ENCODE measurements at places on chromosomes 4 and X.

DNA sequence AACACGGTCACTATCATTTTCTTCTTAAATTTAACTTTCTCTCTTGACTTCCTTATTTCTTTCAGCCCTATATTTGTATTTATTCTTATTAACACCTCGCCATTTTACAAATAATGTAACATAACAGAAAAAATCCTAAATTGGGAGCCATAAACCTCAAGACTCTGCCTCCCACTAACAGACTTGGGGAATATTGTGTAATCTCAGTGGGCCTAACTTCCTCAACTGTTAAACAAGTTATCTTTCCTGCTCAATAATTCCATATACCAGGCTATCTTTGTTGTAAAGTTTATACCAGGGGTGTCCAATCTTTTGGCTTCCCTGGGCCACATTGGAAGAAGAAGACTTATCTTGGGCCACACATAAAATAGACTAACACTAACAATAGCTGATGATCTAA is 26.2 kb downstream of the PRSS12 start:
- no peak for DNase-seq

GRCh38 chrX:132940727-132941327 is 17.6 kb downstream of the HS6ST2 start:
- no peak for DNase-seq

GRCh38 chr4:126242679-126243390 is 928.1 kb downstream of the FAT4 start:
- DNase-seq, result no peak

- DNase-seq, result no peak
Observed at GRCh38 chr4:187084701-187085100, 361.0 kb upstream of the FAT1 start.

DNA sequence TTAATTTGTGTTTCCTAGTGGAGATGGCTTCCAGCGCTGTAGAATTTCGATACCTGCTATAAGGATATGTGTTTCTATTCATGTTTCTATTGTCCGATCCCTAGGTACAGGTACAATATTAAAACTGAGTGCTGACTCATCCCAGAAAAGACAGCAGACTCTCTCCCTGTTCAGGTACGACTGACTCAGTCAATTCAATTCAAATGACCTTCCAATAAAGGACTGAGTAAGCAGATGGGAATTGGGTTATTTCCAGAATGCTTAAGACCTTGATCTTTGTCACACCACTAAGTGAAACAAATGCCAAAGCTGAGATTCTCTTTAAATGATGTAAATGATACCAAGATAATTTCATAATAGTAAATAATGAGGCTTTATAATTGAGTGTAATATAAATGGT is 1596.9 kb downstream of the RPA4 start:
- no peak for DNase-seq

DNA sequence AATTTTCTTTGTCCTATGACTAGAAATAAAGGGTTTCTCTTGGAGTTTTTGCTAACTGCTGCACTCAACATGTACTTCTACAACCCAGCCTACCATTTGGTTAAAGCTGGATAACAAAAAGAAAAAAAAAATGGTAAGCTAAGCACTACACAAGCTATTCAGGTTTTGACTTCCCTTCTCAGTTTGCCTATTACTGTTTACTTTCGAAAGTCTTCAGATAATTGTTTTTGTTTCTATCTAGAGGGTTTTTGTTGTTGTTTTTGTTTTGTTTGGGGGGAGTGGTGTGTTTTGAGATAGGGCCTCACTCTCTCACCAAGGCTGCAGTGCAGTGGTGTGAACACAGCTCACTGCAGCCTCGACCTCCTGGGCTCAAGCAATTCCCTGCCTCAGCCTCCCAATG is 46.6 kb downstream of the CLOCK start:
- no peak for DNase-seq

- DNase-seq, result no peak
Observed at GRCh38 chr4:7261087-7261486, 68.7 kb downstream of the SORCS2 start.

- no peak for DNase-seq
Observed at GRCh38 chr4:138003248-138003647, 238.9 kb downstream of the SLC7A11 start.

DNA sequence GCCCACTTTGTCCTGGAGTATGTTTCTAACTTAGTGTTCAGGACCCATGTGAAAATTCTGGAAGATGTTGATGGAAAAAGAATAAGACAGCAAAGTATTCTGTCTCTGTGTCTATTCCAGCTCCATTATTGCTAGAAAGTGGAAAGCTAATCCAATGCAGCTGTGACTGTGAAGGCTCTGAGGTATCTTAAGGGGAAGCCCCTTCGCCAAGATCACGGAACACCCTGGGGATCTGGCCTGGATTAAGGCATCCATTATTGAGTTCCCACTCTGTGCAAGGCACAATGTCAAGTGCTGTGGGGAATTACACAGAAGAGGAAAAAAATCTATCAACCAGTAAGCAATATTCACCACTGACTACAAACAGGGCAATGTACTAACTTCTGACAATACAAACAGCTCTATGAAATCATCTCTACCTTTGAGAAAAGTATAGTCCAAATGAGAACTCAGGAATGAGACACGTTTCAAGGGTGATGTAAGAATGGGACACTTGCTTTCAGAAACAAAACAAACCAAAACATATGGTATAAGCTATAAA is 222.1 kb downstream of the LDB2 start:
- DNase-seq, result no peak

GRCh38 chrX:132810488-132810887 is 147.9 kb downstream of the HS6ST2 start:
- DNase-seq, result no peak

GRCh38 chr4:114019276-114019968 is 40.0 kb upstream of the ARSJ start:
- peak; percentile 20 for DNase-seq

- DNase-seq, result no peak
Observed at GRCh38 chr4:148694702-148695101, 252.5 kb upstream of the NR3C2 start.

DNA sequence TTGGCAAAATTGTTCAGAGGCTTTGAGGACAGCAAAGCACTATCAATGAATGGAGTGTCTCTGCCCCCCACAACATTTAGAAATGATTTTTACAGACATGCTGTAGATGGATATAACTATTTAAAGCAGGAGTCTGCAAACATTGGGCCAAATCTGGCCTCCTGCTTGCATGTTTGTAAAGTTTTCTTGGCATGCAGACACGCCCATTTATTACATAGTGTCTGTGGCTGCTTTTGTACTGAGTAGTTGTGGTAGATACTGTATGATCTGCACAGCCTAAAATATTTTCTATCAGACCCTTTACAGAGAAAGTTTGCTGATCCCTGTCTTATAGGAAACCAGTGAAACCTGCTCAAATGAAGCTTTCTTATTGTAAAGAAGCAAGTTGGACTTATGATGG is 45.5 kb upstream of the PHEX start:
- DNase-seq, result no peak

DNA sequence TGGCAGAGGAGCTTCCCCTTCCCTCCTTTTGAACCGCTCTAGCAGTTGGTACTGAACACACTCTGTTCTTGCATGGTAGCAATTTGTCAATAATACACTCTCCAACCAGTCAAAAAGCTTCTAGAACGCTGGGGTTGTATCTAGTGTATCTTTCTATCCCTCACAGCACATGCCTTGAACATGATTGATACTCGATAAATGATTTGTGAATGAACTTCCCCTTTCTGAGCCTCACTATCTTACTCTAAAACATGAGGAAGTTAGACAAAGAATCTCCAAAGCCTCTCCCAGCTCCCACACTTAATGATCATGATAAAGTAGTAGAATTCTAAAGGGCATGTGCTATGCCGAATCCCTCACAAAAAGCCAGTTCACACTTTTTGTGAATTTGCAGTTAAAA is 64.4 kb downstream of the DLG3 start:
- no peak for DNase-seq

GRCh38 chr4:150261571-150261970 is 183.3 kb downstream of the DCLK2 start:
- no peak for DNase-seq

GRCh38 chr4:100849319-100849718 is 331.5 kb upstream of the EMCN start:
- no peak for DNase-seq

DNA sequence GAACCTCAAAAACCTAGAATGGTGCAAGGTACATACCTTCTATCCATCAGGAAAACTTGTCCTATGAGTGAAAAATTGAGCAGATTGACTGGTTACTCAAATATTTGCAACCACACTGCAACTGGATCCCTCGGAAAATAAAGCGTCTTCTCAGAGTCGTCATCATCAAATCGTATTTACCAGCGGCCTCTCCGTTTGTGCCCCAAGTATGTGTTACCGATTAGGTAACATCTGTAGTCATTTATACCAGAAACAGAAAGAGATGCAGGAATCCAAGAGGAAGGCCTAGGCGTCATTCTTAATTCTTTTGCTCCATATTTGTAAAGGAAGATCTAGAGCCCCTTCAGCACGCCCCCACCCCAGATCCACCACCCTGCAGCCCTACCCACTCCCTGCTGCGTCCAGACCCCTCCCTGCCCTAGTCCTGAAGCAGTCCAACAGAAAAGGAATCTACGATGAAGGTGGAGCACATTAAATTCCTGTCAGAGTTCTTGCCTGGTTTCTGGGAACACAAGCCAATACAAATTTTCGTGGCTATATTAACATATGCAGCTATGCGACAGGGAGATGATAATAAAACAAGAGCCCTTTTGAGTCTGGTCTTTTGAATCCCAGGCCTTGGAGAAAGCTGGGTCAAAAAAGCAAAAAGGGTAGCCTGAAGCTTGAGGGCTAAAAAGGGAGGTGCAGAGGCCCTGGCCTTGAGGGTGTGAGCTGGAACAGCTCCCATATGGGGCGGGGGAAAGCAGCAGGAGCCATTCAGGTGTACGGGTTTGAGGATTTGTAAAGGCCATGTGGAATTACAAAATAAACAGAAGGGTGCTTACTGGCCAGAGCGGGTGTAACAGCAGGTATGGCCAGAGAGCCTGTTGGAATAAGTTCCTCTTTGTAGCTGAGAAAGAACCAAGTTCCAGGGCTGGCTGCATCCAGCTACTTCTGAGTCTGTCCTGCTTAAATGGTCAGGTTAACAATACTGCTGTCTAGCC is 77.0 kb downstream of the ZNF827 start:
- no peak for DNase-seq

DNA sequence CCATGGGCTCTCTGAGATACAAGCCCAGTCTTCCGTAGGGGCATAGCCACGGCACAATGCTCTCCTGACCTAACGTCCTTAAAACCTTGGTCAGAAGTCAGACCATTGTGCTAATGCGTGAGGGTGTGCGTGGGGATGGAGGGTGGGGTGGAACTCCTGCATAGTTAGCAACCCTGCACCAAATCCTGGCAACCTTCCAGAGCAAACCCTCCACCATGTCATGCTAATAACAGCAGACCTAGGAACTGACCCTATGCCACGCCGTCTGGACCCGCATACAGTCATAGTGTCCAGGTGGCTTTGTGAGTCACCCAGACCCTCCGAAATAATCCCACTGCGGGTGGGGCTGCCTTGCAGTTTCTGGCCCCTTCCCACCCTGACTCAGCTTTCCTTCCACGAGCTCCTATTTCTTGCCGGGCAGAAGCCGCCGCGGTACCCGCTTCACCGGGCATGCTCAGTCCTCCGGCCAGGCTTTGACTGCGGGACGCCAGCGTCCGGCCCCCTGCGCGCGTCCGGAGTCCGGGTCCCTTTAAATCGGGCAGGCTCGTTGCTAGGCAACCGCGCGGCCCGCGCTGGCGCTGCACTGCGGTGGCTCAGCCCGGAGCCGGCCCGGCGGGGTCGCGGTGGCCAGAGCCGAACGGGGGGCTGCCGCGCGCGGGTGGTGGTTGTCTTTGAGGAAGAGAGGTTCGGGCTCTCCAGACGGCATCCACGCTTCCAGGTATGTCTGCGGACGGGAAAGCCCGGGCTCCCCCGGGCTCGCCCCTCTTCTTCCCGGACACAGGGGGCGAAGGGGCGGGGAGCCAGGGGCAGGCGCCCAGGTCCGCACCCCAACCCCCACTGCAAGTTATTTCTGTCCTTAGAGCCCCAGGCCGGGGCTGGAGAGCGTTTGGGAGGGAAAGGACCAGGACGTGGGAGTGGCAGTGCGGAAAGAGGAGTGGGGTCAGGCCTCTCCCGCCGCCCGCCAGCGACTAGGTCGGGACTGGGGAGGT is at the start of gene CCDC160:
TSS of gene CCDC160 (plus strand) at position 557 of the 989 bp plus-strand sequence. CDS start 7,619 bp downstream, outside the sequence.
- peak; percentile 9 for DNase-seq

GRCh38 chrX:130083656-130084382 is 26.5 kb downstream of the ELF4 start:
- DNase-seq, result no peak

DNA sequence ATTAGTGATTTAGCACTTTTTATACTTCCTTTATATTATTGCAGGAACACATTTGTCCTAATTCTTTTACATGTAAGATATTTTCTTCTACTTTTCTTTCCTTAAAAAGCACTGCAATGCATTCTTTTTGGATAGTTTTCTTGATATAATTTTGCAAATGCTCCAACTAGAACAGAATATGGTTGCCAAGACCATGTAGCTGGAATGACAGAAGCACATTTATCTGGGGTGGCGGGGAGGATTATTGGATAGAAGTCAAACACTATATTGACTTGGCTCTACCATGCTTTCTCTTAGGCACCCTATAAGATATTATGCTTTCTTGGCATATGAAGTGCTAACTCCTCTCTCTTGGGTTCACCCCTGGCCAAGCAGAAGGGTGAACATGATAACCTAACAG is 983.5 kb downstream of the FAT4 start:
- DNase-seq, result no peak

- no peak for DNase-seq
Observed at GRCh38 chr4:176492646-176493302, 173.0 kb downstream of the SPCS3 start.

- DNase-seq, result no peak
Observed at GRCh38 chrX:45811326-45811725, 610.6 kb upstream of the DIPK2B start.

DNA sequence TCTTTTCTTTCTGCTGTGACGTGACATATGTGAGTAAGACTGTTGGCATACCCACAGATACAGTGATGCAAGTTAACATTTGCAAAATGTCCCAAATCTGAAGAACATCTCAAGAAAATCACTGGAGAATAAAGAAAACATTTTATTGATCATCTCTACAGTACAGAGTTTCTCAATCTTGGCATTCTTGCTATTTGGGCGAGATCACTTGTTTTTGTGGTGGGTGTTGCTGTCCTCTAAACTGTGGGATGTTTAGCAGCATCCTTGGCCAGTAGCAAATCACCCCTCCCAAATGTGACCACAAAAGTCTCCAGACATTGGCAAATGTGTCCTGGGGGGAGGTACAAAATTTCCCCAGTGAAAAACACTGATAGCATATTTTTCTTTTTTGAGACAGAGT is 28.8 kb downstream of the AMELX start:
- DNase-seq, result no peak

DNA sequence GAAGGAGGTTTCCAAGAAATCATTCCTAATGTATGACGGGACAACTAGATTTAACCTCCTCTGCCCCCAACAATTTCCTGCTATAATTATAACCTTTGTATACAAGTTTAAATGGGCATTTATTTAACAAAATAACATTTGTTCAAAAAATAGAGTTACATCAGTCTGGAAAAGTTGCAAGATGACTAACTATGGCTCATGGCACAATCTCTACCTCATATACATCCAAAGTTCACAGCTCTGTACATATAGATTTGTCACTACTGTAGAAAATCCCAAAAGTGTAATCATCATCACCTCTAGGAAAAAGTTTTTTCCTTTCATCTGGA is 3.8 kb upstream of the RPS6KA3 start:
- DNase-seq, result no peak
